CD8-positive, alpha-beta T cell (primary cell): ENCODE measurements at places on chromosomes 5 and 9.

- no peak for DNase-seq
These were observed 478.5 kb downstream of the RASEF start for GRCh38 chr9:82584349-82584863.

GRCh38 chr9:96651626-96652025 is 3.5 kb downstream of the PRXL2C start:
- DNase-seq: no peak

- no peak for DNase-seq
These were observed 18.1 kb downstream of the COL5A1 start for GRCh38 chr9:134659688-134660131.

- DNase-seq: no peak
These were observed 7.7 kb upstream of the SLC35D2 start for GRCh38 chr9:96391021-96391765.

GRCh38 chr5:120463991-120464626 is at the start of gene PRR16:
Gene PRR16, plus strand, starts transcription at chr5:120464300.
- DNase-seq: no peak

GRCh38 chr9:115524453-115525059 is 406.6 kb upstream of the TNC start:
- DNase-seq: peak; percentile 39

- DNase-seq: no peak
These were observed 2.0 kb downstream of the LCN8 start for GRCh38 chr9:136756134-136756438.

DNA sequence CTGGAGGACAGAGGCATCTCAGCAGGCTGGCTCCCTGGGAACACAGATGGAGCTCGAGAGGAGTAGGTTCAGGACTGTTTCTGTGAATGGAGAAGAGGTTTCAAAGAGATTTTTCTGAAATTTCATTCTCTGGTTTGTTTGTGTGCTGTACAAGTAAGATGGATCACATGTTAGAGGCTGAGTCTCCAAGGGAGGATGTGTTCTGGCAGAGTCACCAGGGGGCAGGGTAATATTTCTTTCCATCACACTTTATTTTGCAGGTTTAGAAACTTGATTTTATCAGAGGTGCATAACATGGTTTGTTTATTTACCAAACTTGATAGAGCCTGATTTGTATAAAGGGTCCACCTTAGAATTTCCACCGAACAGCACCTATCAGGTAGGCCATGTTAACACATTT is 69.2 kb upstream of the ARL15 start:
- DNase-seq: no peak

DNA sequence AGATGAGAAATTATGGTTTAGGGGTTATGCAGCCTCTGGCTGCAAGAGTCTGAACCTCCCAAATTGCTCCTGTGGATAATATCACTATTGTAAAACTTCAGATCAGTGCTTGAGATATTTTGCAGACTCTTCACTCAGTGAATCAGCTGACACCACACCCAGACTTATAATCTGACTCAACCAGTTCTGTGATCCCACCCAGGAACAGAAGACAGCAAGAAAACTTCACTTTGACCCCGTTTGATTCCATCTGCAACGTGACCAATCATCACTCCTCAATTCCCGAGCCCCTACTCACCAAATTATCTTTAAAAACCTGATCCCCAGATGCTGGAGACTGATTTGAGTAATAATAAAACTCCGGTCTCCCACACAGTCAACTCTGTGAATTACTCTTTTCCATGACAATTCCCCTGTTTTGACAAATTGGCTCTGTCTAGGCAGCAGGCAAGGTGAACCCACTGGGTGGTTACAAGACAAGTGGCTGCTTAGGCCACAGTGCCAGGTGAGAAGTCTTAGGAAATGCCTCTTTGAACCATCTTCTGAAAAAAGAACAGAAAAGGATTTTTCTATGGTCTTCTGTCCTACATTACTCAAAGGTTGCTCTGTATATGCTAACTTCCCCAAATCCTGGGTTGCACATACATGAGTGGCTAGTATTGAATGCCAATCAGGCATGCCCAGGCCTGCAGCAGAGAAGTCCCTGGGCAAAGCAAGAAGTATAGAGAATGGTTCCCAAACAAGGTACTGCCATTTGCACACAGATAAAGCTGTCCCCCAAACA is 588.0 kb downstream of the PRELID2 start:
- DNase-seq: no peak
